Stimulated activated CD4-positive, alpha-beta T cell treated with anti-CD3 and anti-CD28 coated beads, Interleukin-1b, Interleukin-23, amount 100 ng/mL, for 1 hour (primary cell): ENCODE measurements at places on chromosomes 3 and 15.

DNA sequence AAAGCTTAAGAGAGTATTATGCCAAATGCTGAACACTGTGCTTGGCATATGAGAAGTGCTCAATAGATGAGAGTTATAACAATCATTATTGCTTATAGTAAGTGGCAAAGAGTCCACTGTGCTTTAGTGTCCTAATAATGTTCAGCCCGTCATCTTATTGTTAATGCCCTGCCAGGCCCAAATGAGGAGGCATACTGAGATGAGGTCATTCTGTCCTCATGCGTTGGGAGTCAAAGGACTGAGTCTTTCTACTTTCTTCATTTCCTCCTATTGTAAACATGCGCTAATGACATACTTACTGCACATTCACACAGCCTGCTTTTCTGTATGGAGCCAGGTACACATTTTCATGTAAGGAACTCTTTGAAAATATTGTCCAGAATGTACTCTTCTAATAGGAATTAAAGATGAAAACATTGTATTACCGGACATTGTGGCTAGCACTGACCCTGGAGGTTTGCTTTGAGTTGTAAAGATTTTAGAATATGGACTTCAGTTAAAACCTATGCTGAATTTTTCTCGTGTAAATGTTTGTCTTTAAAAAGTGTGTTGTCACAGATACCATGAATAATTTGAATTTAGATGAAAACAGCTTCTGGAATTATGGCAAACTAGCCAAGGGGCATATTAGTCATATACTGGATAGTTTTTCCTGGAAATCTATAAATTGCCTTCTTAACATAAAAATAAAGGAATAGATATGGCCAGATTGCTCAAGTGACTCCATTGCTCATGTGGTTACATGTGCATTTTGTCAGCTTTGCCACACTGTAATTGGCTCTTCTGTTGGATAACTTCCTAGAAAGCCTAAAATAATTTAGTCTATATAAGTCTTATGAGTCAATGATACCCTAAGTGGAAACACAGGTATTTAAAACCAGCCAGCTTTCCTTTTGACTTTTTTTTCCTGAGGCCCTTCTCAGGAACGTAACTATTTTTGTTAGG is 38.3 kb downstream of the KBTBD12 start:
- DNase-seq = no peak

- no peak for DNase-seq
These were observed 35.8 kb downstream of the MGLL start for GRCh38 chr3:127786353-127787070.

DNA sequence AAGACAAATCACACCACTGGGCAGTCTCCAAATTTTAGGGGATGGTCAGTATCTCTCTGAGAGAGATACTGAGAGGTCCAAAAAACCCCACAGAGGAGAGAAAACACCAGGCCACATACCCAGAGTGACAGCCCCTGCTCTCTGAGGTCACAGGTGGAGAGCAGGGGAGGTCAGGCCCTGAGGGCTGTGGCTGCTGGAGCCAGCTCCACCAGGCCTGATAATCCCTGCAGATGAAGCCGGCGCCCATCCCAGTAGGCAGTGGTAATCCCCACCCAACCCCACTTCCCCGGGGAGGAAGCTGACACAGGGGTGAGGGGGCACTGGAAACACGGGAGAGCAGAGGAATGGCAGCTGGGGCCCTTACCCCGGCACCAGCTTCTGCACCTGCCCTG is 31.2 kb upstream of the SRP14 start:
- no peak for DNase-seq

- no peak for DNase-seq
These were observed 234.4 kb upstream of the TBL1XR1 start for GRCh38 chr3:177431525-177432176.

- DNase-seq = no peak
These were observed 38.7 kb downstream of the CHST2 start for GRCh38 chr3:143158014-143158988.

- no peak for DNase-seq
These were observed 433.3 kb downstream of the RAP2B start for GRCh38 chr3:153595186-153595815.

DNA sequence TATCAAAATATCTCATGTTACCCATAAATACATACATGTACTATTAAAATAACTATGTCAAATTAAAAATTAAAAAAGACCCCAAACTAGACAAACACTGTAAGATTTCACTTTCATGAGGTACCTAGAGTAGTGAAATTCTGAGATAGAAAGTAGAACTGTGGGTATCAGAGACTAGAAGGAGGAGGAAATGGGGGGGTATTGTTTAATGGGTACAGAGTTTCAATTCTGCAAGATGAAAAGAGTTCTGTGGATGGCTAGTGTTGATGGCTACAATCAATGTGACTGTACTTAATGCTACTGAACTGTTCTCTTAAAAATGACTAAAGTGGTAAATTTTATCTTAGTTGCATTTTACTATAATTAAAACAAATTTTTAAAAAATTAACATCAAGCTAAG is 36.6 kb downstream of the RFX7 start:
- no peak for DNase-seq

- DNase-seq = no peak
These were observed 25.9 kb upstream of the JMJD7 start for GRCh38 chr15:41801850-41802455.

DNA sequence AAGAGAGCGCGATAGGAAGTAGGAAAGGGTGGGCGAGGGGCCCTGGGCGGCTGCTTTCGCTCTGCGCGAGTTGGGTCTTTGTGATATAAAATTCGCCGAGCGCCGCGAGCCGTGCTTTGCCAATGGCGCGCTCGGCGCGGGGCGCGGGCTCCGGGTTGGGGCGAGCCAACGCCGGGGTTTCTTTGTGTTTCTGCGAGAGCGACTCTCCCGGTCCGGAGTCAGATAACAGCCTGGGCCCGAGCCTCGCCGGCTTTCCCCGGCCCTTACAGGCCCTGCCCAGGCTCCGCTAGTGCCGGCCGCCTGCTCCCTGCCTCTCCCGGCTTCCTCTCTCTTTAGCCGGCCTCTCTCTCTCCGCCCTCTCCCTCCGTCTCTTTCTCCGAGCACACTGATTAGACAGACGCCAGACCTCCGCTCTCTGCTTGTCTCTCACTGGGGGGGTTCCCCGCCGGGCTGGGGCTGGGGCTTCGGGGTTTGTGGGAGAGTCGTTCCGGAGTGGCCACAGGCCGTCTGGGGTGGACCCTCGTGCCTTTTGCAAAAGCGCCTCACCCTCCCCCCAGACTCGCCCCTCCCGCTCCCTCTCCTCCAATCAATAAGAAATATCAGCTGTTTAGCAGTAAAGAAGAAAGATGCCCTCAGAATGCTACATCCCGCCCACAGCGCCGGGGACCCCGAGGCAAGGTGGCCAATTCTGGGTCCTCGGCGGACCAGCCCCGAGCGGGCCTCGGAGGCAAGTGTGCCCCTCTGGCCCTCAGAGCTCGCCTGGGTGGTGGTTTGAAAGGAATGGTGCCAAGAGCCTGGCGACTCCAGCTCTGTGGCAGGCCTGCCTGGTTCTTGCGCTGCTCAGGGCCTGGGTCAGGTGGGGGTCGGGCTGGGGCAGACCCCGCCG is 2.9 kb downstream of the NR2F2 start:
- DNase-seq = no peak

GRCh38 chr3:37147666-37148065 is 26.7 kb downstream of the LRRFIP2 start:
- no peak for DNase-seq

DNA sequence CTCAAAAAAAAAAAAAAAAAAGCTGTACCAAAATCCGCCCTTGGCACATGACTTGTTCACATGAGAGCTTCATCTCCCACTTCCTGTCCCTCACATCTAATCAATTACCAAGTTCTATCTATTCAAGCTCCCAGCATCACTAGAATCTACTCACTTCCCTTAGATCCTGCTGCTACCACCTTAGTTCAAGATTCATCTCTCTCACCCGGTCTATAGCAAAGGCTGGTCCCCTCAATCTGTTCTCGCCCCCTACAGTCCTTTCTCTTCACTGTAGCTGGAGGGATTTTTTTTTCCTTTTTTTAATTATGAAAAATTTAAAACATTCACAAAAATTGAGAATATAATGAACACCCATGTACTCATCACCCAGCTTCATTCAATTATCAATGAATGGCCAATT is 16.7 kb upstream of the GPR160 start:
- DNase-seq = no peak

DNA sequence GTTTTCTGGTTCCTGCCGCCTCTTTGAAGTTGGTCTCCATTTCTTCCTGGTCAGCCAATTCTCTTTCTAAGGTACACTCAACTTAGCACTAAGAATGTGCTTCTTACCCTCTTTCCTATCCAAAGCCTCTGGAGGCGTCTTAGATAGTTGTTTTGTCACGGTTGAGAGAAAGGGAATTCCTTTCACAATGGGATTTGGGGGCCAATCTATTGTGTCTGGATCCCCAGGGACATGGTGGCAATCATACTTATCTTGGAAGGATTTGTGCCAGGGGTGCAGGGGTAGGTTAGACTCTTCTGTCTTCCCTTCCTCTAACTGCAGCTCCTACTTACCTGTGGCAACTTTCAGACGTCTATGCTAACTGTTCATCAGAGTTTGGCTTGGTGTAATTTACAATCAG is 287.1 kb downstream of the SOX2 start:
- no peak for DNase-seq

GRCh38 chr3:188946351-188947240 is 225.2 kb upstream of the TPRG1 start:
- DNase-seq = no peak

- DNase-seq = no peak
These were observed 403.9 kb upstream of the LMCD1 start for GRCh38 chr3:8097690-8098089.

DNA sequence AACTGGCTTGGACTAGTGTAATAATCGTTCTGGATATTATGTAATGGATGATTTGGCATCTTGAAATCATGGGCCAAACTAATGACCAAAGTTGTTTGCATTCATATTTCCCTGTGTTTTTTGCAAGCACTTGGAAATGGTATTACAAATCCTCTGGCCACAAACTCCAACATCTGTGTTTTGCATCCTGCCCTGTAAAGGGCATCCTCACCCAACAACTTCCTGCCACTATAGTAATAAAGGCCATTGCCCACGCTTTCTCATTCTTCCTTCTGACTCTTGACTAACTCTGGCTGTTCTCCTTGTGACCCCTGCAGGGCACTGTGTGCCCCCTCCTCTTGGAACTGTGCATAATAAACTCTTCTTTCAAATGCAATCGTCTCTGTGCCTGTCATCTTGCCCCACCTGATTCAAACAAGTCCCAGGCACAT is 25.4 kb upstream of the PSMD6 start:
- no peak for DNase-seq

GRCh38 chr3:52763466-52763865 is 7.3 kb downstream of the NEK4 start:
- DNase-seq = no peak

DNA sequence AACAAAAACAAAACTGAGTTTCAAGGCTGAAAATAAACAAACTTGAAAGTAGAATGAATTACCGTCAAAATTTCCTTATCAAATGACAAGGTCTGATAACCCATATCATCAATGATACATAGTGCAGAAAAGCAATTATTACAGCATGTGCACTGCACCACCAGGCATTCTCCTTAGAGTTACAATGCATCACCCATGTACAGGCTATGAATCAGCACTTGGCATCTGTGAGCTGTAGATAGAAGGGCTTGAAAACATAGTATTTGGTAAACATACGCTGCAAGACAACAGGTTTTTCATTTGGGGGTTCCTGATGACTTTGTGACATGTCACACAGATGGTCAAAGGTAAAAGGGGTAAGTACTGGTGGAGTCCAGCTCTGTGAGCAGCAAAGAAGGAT is 265.1 kb downstream of the CTNNB1 start:
- DNase-seq = no peak

GRCh38 chr15:73232776-73233175 is 136.0 kb downstream of the HCN4 start:
- DNase-seq = no peak

GRCh38 chr3:178246004-178246403 is 290.2 kb upstream of the KCNMB2 start:
- no peak for DNase-seq

DNA sequence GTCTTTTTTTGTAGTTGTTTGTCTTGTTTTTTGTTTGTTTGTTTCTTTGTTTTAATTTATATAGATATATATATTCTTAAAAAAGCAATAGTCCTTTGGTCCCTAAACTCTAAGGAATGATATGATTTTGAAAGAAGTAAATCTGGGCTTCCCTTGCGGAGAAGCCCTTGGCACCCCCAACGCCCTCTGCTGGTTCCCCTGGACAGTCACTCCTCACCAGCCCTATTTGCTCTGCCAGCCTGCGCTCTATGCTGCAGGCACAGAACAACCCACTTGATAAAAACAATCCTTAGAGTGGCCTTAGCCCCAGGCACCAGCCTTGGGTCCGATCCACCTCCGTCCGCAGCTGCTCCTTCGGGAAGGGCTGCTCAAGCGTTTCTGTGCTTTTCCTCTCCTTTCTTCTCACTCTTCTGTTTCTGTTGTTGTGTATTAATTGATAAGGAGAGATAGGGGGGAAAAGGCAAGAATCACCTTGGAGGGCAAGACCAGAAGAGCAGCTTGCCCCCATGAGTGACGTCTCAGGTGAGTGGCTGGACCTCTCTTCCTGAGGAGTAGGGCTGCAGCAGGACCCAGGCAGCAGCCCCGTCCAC is 13.7 kb upstream of the PARP6 start:
- DNase-seq = peak; percentile 38

DNA sequence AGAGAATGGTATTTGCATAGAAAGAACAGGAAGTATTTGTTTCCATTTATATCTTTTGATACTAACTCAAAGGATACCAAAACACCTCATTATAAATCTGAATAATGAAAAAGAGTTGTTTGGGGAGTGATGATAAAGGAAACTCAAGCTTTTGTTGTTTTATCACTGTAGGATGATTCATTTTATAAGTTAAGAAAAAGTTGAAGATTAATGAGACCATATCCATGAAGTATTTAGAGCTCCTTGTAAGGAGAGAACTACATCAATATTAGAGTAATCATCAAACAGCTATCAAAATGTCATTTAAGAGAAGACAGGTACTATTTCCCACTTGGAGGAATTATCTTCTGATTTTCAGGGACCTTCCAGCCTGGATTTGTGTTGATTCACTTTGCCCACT is 92.5 kb downstream of the EPHB1 start:
- no peak for DNase-seq

DNA sequence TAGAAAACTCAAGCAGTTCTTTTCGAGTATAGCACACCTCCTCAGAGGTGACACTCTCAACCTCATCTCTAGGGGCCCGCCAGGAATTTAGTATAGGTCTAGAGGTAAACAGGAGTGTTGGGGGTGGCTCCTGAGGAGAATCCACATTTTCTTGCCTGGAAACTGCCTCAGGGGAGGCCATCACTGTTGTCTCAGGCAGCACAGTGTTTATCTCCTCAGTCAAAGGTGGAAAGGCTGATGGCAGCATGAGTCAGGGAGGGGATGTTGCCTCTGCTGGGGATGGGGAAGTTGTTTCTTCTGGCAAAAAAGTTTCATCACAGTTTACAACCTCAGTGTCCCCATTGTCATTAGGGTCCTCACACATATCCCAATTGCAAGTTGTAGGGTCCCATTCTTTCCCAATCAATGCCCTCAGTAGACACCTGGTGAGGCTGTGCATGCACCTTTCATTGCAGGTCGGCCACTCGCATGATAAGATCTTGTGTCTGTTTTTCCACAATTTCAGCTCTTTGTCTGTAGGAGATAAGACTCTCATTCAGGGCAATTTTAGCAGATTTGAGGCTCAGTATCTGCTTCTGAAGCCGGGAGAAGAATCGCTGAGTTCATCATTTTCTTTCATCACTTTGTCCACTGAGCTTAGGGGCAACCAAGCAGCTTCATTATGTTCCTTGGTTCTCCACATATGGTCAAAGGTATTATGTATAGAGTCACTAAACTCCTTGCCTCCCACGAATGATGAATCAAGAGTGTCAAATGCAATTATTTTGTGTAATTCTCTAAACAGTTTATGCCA is 25.8 kb downstream of the NAALADL2 start:
- DNase-seq = no peak

GRCh38 chr3:73493543-73494308 is 131.0 kb downstream of the PDZRN3 start:
- no peak for DNase-seq
